CD8-positive, alpha-beta memory T cell (primary cell): ENCODE measurements at places on chromosomes 6 and 20. TPM values are rescaled to one million over a fixed set of nuclear protein-coding genes. Genes with fewer than 3 reads are reported as not detected.

DNA sequence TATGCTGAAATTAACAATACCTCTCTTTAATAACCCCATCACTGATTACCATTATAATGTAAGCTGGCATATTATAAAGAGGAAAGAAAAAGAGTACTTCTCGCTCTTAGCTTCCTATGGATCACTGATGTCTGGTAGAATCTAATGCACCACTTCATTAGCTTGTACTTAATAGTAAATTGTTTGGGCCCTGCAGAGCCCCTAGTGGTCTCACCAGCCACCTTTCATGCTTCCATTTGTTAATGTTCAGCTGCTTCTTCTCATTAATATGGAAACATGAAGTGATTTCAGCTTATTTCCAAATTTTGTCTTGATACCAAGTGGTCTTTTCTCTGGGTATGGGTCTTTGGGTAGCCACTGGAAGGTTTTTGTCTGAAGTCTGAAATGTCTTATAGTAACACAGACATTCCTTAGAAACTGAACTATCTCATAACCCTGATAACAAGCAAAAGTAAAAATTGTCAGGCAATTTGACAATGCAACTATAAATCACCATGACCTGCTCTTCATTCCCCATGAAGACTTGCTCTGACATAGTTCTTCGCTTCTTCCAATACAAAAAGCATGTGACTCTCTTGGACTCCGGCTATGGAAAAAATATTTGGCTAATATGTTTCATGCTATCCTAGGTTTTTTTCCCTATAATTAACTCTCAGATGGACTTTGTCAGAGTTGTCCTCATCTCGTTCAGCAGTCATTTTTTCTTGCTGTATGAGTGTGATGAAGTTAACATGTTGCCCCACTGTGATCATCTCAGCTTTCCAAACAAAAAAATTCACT, 395.8 kb upstream of the MARCKS start:
- no peak overlapping the region for H3K27ac ChIP-seq
- H3K36me3 ChIP-seq = no peaks in the 10 kb centered on the region
- DNase-seq = no peak
- no peaks in the 10 kb centered on the region for H3K27me3 ChIP-seq
- H3K4me1 ChIP-seq = no peaks in the 10 kb centered on the region
- H3K4me3 ChIP-seq = no peak overlapping the region

DNA sequence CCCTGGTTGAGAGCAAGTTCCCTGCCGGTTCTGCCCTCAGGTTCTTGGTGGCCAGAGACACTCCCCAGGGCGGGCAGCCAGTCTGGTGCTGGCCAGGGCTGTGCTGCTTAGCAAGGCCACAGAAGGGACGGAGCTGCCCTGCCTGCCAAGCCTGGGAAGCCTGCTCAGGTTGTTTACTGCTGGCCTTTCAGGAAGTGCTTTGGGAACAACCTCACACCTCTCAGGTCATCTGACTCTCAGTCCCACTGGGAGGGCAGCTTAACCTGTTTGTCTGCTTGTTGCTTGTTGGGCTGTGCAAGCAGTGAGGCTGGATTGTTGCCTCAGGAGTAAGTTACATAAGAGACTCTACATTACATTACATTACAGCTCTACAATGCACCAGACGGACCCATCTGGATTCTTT, 75.8 kb upstream of the AFDN start:
- no peaks in the 10 kb centered on the region for H3K27me3 ChIP-seq
- H3K27ac ChIP-seq = no peak overlapping the region
- no peak overlapping the region for H3K4me3 ChIP-seq

DNA sequence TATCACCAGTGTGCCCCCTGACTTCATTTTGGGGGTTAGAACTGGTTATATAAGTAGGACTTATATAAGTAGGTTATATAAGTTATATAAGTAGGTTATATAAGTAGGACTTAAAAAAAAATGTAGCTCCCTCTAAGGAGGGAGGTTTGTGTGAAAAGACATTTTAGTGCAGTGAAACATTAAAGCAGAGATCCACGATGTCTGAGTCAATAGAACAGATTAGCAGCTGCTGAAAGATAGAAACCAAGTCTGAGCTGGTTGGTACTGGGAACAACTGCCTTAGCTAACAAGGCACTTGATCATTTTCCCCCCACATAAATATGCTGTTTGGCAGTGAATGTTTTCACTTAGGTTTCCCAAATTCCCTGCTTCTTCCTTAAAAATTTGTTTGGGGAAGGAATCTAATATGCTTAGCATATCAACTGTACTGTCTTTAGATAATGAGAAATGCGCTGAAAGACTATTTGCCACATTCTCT, 2.1 kb upstream of the RPS12 start:
- H3K27me3 ChIP-seq = no peaks in the 10 kb centered on the region
- H3K27ac ChIP-seq = peak overlapping the region; percentile 77
- H3K4me3 ChIP-seq = peak overlapping the region; percentile 61
- peaks cover 27% of the 10 kb centered on the region for H3K4me1 ChIP-seq
- DNase-seq = no peak

DNA sequence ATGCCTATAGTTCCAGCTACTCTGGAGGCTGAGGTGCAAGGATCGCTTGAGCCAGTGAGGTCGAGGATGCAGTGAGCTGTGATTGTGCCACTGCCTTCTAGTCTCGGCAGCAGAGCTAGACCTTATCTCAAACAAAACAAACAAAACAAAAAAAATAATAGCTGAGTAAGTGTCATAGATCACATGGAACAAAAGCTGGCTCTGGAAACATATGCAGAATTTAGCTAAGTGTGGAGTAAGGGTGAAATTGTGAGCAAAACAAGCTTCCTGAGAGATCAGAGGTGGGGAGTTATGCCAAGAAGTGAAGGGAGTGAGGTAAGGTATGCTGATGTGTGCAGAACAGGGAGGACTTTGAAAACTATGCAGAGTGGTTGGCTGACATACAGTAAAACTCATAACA, 18.7 kb downstream of the SGK1 start:
- H3K27ac ChIP-seq = no peak overlapping the region
- no peaks in the 10 kb centered on the region for H3K27me3 ChIP-seq
- H3K4me3 ChIP-seq = no peak overlapping the region
- no peak for DNase-seq
- H3K36me3 ChIP-seq = no peaks in the 10 kb centered on the region
- no peaks in the 10 kb centered on the region for H3K4me1 ChIP-seq

The ETV7 gene
- polyA plus RNA-seq = 2.4 TPM

The OR14J1 gene
- polyA plus RNA-seq = not detected

GRCh38 chr6:119493980-119494379, 144.4 kb upstream of the MAN1A1 start:
- no peak for DNase-seq
- no peak overlapping the region for H3K4me3 ChIP-seq
- no peaks in the 10 kb centered on the region for H3K27me3 ChIP-seq

GRCh38 chr6:63584566-63584965, 12.3 kb downstream of the LOC128125822 start:
- H3K36me3 ChIP-seq = peaks cover 24% of the 10 kb centered on the region
- DNase-seq = no peak
- no peak overlapping the region for H3K27ac ChIP-seq

The TINAG gene
- polyA plus RNA-seq = not detected

GRCh38 chr6:81909981-81910900, 157.8 kb upstream of the TENT5A start:
- H3K4me3 ChIP-seq = no peak overlapping the region
- H3K36me3 ChIP-seq = no peaks in the 10 kb centered on the region
- H3K27ac ChIP-seq = no peak overlapping the region
- DNase-seq = no peak
- H3K27me3 ChIP-seq = no peaks in the 10 kb centered on the region
- H3K4me1 ChIP-seq = no peaks in the 10 kb centered on the region

DNA sequence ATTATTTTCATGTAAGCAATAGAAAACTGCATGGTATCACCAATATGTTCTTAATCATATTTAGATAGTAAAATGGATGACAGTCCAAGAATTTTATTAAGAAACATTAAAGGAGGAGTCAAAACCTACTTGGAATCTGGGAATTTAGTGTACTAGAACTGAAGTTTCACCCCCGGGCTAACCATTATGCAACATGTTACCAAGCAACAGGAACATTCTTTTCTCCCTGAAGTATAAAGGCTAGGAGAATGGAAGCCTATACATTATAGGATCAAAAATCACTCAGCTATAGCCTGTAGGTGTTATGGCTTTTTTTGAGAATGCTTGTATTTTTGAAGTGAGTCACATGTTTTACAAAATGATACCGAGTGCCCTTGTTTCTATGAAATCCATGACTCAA, 538.3 kb downstream of the GRIK2 start:
- no peak for DNase-seq
- no peaks in the 10 kb centered on the region for H3K4me1 ChIP-seq
- no peaks in the 10 kb centered on the region for H3K27me3 ChIP-seq
- no peak overlapping the region for H3K27ac ChIP-seq
- no peak overlapping the region for H3K4me3 ChIP-seq

- no peak for DNase-seq
- H3K27ac ChIP-seq = no peak overlapping the region
- peaks cover 80% of the 10 kb centered on the region for H3K36me3 ChIP-seq
- H3K4me1 ChIP-seq = peaks cover 48% of the 10 kb centered on the region
- H3K27me3 ChIP-seq = no peaks in the 10 kb centered on the region
- no peak overlapping the region for H3K4me3 ChIP-seq
Measured at GRCh38 chr6:24838081-24838480, 39.4 kb upstream of the ARMH2 start.

DNA sequence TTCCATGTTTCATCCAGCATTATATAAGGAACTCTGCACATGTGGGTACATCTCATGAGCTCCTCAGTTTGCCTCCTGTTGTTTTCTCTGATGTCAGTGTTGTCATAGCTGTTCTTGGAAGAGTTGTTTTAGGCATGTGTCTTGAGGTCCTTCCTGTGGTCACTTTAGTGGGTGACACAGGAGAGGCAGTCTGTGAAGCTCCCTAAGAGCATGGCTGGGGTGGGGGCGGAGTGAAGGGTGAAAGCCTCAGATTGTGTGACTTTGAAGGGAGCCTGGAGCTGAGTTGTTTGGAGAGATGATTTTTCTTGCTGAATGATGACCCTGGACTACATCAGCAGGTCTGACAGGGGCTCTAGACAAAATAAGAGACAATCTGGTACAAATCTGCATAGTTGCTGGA, 37.7 kb downstream of the PPP1R14C start:
- H3K4me1 ChIP-seq = no peaks in the 10 kb centered on the region
- H3K27me3 ChIP-seq = no peaks in the 10 kb centered on the region
- no peak overlapping the region for H3K4me3 ChIP-seq
- DNase-seq = no peak

DNA sequence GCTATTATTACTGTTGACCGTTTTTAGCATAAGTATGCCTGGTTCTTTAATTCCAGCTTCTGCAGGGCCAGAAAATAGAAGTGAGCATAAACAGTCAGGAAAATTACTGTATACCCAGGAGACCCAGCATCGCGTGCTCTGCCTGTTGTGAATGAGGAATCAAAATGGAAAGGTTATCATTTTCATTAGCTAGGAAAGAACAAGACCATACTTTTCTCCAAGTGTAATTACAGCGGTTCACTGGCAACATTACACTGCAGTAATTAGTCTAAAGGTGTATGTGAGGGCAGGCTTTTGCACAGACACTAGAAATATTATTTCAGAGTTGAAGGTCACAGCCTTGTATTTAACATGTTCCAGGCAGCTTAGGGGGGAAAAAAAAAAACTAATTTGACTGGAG, 403.8 kb upstream of the SOX4 start:
- no peak overlapping the region for H3K4me3 ChIP-seq
- H3K27me3 ChIP-seq = no peaks in the 10 kb centered on the region
- no peaks in the 10 kb centered on the region for H3K36me3 ChIP-seq

GRCh38 chr6:45591306-45591705, 213.6 kb upstream of the SUPT3H start:
- H3K36me3 ChIP-seq = no peaks in the 10 kb centered on the region
- peaks cover 38% of the 10 kb centered on the region for H3K4me1 ChIP-seq
- no peak for DNase-seq
- H3K4me3 ChIP-seq = no peak overlapping the region

DNA sequence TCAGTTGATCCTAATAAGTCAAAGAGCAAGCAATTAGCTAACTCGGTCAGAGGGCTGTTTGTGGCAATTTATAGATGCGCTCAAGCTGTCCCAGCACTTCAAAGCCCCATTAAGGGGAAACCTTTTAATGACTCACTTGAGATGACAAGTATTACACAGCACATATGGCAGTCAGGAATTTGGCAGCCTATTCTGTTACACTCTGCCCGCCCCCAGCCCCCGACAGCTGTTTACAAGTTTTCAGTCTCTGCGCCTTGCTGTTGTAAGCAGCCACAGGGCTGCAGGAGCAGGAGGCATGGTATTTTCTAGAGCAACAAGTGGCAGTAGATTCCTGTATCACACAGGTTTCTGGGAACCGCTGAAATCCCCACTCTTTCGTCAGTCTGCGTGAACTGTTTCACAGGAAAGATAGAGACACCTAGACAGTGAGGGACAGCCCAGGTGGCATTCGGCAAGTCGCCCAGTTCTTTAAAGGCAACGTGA, 263.0 kb downstream of the FOXC1 start:
- H3K36me3 ChIP-seq = no peaks in the 10 kb centered on the region
- H3K4me1 ChIP-seq = no peaks in the 10 kb centered on the region
- no peak overlapping the region for H3K27ac ChIP-seq
- H3K4me3 ChIP-seq = no peak overlapping the region
- DNase-seq = no peak
- no peaks in the 10 kb centered on the region for H3K27me3 ChIP-seq

DNA sequence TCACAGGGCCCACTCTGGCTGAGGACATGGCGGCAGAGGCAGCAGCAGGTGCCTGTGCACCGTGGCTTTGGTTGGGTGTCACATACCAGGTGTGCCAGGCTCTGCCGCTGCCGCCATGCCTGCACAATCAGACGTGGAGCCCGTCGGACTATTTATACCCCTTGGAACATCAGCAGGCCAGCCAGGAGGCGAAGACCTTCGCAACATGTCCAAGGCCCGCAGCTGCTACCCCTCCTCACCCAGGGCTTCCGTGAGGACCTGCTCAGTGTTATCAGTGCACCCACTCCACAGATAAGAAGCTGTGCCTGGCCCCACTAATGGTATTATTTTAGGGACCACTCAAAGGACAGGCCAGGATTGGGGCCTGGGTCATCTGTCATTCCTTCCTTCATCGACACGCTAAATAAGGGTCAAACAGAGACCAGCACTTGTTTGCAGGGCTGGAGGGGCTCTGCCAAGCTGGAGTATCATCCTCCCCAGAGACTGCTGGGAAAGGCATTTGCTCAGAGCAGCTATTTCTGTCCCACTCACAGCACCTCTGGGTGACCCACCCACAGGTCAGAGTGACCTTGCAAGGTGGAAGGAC, 109.2 kb downstream of the BMP7 start:
- no peak overlapping the region for H3K4me3 ChIP-seq
- H3K27ac ChIP-seq = no peak overlapping the region
- no peaks in the 10 kb centered on the region for H3K27me3 ChIP-seq
- no peaks in the 10 kb centered on the region for H3K4me1 ChIP-seq
- no peaks in the 10 kb centered on the region for H3K36me3 ChIP-seq

The GPR6 gene
- polyA plus RNA-seq = not detected

The TTBK1 gene
- polyA plus RNA-seq = not detected

The APOM gene
- 4.3 TPM for polyA plus RNA-seq

DNA sequence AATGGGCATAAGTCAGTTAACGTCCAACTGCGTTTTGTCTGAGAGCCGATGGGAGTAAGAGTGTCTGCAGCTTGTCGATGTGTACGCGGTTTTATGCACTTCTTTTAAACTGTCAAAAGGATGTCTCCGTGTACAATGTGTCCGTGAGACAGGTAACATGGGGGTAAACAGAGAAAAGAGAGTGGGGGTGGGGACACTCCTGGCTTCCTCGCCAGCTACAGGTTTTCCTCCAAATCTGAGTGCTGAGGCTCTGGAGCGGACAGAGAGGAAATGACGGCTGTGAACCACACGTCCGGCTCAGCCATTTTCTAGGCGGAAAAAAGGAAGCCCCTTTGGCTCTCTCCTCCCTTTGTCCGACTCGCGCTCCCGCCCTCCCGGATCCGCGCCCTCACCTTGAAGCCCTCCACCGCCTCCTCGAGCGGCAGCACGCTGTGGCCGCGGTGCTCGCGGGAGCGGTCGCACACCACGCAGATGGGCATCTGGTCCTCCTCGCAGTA, 916 bp downstream of the TRIM27 start:
- H3K27me3 ChIP-seq = no peaks in the 10 kb centered on the region
- H3K4me3 ChIP-seq = peak overlapping the region; percentile 59
- peak; percentile 23 for DNase-seq
- peaks cover 26% of the 10 kb centered on the region for H3K36me3 ChIP-seq
- peaks cover 42% of the 10 kb centered on the region for H3K4me1 ChIP-seq
